Hair follicular keratinocyte (primary cell): ENCODE measurements at places on chromosomes 12 and 14. TPM values are rescaled to one million over a fixed set of nuclear protein-coding genes. Genes with fewer than 3 reads are reported as not detected.

GLT1D1 gene
- total RNA-seq, result not detected in 2 replicates

MANSC4 gene
- not detected in 2 replicates for total RNA-seq

FIGNL2 gene
- not detected in 2 replicates for total RNA-seq

RFX4 gene
- not detected in 2 replicates for total RNA-seq

RHEBL1 gene
- total RNA-seq, result 2.1 and 3.9 TPM in 2 replicates
